CD4-positive, alpha-beta T cell treated with Interleukin-15 for 1 hour (primary cell): ENCODE measurements at places on chromosomes 3 and 15.

- DNase-seq, result peak; percentile 31
Observed at GRCh38 chr3:119301662-119302061, 7.5 kb downstream of the ARHGAP31 start.

DNA sequence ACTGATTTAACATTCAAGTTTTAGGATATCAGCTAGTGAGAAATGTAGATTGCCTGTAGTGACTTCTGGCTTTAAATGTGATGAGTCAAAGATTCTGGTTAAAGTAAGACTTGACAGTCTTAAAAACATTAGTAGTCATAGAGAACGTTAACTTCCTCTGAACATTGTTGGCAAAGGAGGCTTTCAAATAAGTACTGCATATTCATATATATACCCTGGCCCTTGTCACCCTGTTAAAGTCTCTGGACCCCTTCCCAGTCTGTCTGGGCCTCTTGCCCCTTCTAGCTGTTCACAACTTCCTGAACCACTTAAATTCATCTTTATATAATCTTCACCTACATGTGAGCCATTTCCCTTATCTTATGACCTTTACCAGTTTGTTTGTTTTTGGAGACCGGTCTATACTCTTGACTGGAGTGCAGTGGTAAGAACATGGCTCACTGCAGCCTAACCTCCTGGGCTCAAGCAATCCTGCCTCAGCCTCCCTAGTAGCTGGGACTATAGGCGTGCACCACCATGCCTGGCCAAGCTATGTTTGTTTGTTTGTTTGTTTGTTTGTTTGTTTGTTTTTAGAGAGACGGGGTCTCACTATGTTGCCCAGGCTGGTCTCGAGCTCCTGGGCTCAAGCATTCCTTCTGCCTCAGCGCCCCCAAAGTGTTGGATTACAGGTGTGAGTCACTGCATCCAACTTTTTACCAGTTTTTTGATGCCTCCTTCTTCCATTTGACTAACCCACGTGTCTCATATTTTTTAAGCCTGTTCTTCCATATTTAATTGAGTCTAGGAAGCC lies 64.4 kb upstream of the CRTC3 start:
- no peak for DNase-seq

DNA sequence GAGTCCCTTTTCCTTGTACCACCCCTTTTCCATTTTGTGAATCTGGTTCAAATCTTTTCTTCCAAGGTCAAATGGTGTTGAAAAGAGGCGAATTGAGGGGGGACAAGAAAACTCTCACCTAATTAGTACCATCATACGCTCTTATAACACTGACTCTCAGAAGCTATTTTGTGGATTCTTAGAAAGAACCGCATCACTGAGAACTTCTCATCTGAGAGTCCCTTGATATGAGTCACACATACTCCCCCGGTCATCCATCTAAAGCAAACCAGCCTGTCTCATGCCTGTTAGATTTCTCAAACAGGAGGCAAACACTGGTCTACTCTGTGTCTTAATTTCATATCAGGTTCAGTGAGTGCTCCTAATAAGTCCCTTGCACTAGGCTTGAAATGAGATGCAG lies 76.5 kb upstream of the SPRED1 start:
- DNase-seq, result no peak

GRCh38 chr15:83283813-83284558 lies 478 bp downstream of the BNC1 start:
- no peak for DNase-seq

- DNase-seq, result no peak
Observed at GRCh38 chr3:180430896-180431295, 171.1 kb upstream of the TTC14 start.

- DNase-seq, result no peak
Observed at GRCh38 chr3:154615471-154615870, 185.5 kb upstream of the GPR149 start.

DNA sequence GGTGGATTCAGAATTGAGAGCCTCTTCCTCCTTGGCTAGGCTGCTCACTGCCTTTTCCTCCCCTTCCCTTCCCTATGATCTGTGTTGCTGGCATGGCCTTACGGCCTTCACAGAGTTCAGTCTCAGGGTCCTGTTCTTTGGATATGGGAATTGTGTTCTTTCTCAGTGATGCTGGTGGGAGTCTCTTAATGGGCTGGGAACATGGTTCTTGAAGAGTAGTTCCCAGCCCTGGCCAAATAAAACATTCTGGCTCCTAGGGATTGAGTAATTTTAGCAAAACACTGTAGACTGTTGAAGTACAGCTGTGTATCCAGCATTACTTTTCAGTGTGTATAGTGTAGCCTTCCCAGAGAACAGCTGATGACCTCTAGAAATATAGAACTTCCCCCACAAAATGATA lies 22.6 kb upstream of the FILIP1L start:
- no peak for DNase-seq

- no peak for DNase-seq
Observed at GRCh38 chr15:69390575-69390974, 23.6 kb upstream of the KIF23 start.
